ENCODE measurements at places on chromosomes 7 and 10. TPM values are rescaled to one million over a fixed set of nuclear protein-coding genes. Genes with fewer than 3 reads are reported as not detected.

GRCh38 chr7:74572301-74572979, 85.1 kb upstream of the GTF2I start:
- DNase-seq: peak; percentile 63

GRCh38 chr10:95264227-95265051, 26.4 kb downstream of the PDLIM1 start:
- no peak for DNase-seq

GRCh38 chr10:66307826-66308225, 618.0 kb upstream of the LRRTM3 start:
- no peak for DNase-seq

GRCh38 chr7:30880941-30881340, 30.7 kb upstream of the AQP1 start:
- DNase-seq: no peak

GRCh38 chr10:113386005-113386404, 166.8 kb upstream of the HABP2 start:
- no peak for DNase-seq

- DNase-seq: no peak
Observed at GRCh38 chr7:70756789-70757188, 375.2 kb upstream of the GALNT17 start.

SFR1 gene
- total RNA-seq: 7.4 TPM

DNA sequence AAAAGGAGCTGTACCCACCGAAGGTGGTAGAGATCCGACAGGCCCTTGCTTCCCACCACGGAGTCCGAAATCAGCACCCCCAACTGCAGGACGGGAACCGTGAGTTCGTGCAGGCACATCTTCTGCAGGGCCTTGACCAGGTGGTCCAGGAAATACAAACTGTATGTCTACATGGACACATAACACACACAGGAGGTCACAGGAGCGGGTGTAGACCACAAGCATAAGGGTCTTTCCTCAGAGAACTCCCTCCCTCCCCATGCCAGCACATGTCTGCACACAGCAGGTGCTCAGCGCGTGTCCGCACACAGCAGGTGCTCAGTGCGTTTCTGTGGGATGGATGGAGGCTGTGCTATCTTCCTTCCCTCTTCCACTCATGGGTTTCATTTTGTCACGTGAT, 69.7 kb downstream of the CFAP46 start:
- no peak for DNase-seq

- DNase-seq: no peak
Observed at GRCh38 chr7:128053023-128053422, 21.8 kb upstream of the LRRC4 start.

DNA sequence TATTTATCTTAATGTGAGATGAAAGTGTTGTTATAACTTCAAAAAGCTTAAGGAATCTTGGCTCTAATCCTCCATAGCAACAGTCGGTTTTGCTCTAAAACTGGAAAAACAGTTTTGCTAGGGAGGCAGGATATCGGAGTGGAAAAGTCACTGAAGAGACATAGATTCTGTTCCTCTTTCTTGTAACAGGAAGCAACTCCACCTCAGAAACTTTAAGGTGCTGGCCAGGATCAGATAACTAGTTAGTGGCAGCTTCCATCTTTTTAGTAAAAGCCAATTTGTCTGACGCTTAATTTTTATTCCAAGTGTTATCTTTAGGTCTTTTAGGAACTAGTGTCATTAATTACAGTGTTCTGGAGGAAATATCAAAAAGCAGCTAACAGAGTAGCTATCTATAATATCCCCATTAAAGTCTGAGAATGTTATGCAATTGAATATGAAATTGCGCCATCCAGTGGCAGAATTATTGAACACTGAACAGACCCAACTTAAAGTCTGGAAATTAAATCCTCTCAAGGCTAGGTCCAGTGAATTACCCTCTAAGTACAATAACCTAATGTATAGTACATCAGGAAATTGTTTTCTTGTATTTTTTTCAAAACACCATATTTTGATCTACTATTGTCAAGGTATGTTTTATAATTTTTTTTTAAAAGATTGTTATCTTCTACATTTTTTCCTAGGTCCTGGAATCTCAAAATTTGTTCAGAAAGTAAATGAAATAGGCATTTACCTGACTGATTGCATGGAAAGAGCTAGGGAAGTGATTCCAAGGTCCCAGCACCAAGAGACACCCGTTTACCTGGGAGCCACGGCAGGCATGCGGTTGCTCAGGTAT, 65.9 kb upstream of the CC2D2B start:
- DNase-seq: no peak

CARD11 gene
- 0.22 TPM for total RNA-seq

GRCh38 chr10:24307696-24308485, 99.0 kb downstream of the KIAA1217 start:
- no peak for DNase-seq

- no peak for DNase-seq
Observed at GRCh38 chr7:99369767-99370391, 4.7 kb upstream of the ARPC1B start.

GRCh38 chr7:69934144-69934903, 336.0 kb downstream of the AUTS2 start:
- DNase-seq: no peak

LEP gene
- total RNA-seq: 0.15 TPM

DNA sequence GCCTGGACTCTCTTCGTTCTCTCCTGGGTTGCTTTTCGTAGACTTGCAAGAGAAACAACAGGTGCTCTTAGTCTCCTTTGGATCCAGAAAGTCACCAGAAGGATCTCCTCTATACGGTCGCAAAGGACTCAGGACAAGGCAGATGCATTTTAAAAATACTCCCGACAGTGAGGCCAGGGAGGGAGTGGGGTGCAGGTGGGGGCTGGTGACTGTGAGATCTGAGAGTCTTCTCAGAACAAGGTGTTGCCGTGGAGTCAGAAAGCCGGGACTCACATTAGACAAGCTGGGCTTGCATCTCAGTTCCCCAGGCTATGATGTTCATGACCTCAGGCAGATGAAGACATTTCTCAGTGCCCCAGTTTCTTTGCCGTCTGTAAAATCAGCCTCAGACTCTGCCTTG, 507.2 kb downstream of the TCERG1L start:
- DNase-seq: no peak

RASSF4 gene
- total RNA-seq: 92.1 TPM

GNAI1 gene
- 7.9 TPM for total RNA-seq

DNA sequence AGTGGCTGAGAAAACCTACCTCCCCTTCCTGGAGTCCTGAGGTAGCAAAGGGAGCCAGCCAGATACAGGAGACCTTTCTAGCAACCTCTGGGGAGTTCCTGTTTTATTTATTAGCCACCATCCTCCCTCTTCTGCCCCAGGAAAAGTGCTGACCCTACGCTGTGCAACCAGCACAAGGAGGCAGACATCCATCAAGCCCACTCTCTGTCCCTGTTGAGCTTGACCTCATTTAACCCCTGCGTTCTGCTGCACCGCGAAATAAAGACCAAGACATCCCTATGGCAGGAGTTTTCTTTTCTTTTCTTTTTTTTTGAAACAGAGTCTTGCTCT, 25.3 kb upstream of the ANKRD2 start:
- no peak for DNase-seq

DNA sequence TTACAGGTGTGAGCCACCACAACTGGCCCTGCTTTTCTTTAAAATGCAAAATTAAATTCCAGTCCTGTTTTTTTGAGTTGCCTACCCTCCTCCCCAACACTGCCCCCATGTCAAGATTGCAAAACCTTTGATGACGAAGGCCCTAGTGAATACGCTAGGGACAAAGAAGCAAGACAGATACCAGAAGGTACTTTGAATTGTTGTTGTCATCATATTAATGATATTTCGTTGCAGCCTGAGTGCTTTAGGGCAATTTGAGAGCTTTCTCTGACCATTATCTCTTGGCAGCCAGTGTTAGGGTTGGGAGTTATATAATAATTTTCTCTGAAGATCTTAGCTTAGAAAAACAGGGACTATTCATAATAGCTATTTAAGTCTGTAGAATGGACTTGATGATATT, 7.1 kb downstream of the CCSER2 start:
- no peak for DNase-seq

DNA sequence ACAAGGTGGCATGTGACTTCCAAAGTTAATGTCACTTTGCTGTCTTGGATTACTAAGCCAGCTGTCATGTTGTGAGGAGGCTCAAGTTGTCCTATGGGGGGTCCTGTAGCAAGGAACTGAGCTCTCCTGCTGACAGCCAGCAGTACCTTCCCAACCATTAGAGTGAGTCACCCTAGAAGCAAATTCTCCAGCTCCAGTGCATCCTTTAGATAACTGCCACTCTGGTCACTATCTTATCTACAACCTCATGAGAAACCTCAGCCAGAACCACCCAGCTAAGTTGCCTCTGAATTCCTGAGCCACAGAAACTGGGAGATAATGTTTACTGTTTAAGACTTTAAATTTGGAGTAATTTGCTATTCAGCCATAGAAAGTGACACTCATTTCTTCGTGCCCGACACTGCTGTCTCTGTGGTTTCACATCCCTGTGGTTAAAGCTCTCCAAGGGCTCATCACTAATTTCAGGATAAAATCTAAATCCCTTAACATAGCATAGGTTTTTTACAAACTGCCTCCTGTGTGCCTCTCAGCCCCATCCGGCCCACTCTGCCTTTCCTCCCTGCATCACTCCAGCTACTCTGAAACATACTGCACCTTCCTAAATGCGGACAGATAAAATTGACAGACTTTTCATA, 83.5 kb downstream of the PRR15 start:
- no peak for DNase-seq

DNA sequence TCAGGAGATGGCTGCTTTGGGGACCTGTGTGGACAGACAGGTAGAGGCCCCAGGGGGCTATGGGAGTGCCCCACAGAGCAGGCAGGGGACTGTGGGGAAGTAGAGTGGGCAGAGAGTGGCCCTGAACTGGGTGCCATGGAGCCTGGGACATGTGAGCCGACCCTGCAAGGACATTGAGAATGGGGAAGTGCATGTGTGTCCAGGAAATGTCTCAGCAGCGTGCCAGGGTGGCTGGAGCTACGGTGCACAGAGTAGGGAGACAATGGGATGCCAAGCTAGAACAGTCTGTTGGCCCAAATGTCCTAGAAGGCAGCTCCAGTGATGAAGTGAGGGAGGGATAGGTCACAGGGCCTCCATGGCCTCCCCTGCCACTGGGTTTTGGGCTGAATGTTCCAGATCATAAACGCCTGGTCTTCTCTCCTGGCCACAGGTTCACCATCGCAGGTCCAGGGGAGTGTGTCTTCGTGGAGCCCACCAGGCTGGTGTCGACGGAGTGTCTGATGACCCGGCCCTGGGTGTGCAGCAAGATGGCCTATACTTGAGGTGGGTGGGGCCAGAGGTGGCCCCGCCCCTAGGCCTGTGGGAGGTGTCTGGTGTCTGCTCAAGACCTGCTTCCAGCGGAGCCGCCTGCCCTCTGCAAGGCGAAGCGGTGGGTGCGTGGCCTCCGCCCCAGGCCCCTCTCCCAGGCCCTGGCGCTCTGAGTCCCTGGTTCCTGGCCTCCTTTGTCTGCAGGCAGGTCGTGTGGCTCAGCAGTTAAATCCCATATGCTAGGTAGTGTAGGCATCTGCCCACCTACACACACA, 20.5 kb downstream of the CLEC2L start:
- no peak for DNase-seq

OR2A12 gene
- total RNA-seq: not detected

DNA sequence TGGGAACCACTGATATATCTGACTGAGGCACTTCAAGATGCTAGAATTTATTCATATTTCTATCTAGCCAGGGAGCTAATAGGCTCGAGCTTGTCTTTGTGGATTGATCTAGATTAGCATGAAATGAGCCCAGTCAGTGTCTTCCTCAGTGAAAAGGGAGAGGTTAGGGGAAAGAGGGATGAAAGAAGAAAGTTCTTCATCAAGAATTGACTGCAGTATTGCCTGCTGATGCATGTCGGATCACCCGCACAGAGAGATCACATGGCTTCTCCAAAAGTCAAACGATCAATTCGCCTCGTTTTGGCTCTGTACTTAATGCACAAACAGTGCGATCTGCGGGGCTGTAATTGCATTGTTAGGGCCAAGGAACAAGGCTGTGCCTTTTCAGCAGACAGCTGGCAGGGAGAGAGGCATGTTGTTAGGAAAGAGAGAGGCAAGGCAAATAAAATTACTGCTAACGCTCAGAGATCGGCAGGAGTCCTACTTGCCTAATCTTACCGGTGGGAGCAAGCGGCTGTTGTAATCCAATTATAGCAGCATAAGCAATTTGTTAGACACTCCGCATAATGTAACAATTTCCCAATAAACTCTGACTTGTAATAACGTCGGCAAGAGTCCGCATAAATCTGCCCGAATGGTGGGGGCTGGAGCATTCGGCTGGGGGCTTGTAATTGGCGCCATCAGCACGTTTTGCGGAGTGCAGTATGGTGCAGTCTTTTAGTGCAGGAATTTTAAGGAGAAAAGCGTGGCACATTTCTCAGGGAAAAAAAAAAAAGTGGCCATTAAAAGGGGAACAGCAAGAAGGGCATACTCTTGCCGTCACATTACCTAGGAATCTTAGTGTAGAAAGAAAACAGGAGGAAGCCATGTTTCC, 102.1 kb downstream of the POLL start:
- DNase-seq: no peak

DNA sequence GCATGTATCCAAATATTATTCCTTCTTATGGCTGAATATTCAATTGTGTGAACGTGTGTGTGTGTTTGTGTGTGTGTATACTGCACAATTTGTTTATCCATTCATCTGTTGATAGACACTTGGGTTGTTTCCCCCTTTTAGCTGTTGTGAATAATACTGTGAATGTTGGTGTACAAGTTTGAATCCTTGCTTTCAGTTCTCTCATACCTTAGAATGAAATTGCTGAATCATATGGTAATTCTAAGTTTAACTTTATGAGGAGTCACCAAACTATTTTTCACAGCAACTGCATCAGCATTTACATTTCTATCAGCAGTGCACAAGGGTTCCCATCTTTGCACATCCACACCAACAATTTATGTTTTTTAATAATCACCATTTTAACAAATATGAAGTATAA, 86.9 kb upstream of the GATAD1 start:
- no peak for DNase-seq

HYAL4 gene
- not detected for total RNA-seq

CALHM1 gene
- not detected for total RNA-seq

DNA sequence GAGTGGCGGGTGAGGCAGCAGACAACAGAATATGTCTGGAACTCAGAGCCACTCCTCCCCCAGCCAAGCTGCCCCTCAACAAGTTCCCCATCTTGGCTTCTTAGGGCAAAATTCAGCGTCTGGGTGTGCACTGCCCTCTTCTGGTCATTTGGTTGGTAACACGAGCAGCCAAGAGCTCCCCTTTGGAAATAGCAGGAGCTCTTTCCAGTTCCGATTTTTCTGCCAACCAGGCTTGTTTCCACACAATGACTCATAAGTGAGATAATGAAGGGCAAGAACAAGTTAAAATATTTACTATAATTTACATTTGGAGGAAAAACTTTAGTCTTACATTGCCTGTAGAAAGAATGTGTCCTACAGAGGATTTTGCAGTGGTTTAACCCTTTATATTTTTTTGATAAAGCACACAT, 70.5 kb downstream of the ADCYAP1R1 start:
- peak; percentile 82 for DNase-seq

DNA sequence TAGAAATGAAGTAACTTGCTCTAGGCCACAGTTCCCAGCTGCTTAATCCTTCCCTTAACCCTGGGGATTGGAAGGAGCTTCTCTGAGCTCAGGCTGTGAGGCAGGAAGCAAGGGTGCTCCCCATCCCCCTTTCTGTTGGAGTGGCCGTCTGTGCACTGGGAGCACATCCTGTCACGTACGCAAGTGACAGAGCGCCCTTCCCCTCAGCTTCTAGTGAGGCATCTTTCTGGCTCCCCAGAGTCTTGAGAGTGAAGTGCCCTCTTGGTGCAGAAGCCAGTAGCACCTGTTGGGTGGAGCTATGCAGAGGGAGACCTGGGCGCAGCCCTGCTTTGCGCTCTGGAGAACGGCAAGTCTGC, 47.8 kb downstream of the SHH start:
- DNase-seq: no peak

TUBB8 gene
- not detected for total RNA-seq

GRCh38 chr7:135584362-135585353, 26.9 kb downstream of the NUP205 start:
- DNase-seq: no peak

FKBP6 gene
- not detected for total RNA-seq

Data from right cardiac atrium (tissue), 5 donors.